EL (cell line): ENCODE measurements at places on chromosomes 5 and 9.
A peak's percentile ranks its signal among the peaks of the same experiment; 100 is the strongest.

DNA sequence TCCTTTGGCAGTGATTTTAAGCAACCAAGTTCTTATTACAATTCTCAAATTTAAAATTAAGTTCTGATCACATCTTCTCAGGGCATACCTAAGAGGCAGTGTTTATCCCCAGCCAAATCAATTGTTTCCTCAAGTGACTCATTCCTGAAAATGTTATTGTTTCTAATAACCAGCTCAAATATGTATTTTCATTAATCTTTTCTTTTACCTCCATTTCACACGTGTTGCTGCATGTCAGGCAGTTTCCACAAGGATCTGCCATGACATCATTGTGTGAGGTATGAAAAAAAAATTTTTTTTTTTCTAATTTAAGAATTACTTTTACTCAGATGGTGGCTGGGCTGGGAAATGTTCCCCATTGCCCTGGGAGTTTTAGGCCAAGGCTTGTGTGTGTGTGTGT is 113.0 kb upstream of the NTRK2 start:
- no peak for DNase-seq

DNA sequence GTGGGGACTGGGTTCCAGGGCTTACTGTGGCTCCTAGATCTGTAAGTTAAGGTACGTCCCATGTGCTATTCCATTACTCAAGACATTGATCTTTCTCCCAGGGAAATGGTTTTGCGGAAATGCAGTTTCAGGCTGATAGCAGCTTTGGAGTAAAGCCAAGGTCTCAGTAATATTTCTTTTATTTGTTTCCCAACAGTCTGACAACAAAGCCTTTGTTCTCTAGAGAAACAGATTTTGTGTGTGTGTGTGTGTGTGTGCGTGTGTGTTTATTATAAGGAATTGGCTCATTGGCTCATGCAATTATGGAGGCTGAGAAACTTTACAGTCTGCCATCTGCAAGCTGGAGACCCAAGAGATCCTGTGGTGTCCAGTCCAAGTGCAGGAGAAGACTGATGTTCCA is 12.1 kb upstream of the POC5 start:
- no peak for DNase-seq

- DNase-seq: peak; percentile 59
Measured at GRCh38 chr5:143302341-143303045, 101.0 kb downstream of the NR3C1 start.

DNA sequence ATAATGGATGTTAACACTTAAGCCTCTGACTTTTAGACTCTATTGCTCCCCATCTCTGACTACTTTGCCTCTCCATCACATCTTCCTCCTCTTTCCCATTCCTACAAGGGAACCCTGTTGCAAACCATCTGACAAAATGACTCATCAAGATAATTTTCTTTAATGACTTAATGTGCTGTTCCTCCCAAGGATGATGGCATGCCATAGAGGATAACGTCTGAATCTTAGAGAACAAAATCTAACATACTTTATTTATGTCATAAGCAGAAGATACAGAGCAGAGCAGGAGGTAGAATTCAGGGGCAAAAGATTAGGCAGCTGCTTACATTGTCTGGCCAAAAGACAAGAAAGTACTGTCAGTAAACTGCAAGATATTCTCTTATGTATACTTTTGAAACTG is 76.8 kb downstream of the FGF10 start:
- DNase-seq: no peak

GRCh38 chr9:90137801-90138200 is 504.8 kb downstream of the DIRAS2 start:
- DNase-seq: no peak

GRCh38 chr9:135228345-135228982 is 141.0 kb downstream of the OLFM1 start:
- no peak for DNase-seq

DNA sequence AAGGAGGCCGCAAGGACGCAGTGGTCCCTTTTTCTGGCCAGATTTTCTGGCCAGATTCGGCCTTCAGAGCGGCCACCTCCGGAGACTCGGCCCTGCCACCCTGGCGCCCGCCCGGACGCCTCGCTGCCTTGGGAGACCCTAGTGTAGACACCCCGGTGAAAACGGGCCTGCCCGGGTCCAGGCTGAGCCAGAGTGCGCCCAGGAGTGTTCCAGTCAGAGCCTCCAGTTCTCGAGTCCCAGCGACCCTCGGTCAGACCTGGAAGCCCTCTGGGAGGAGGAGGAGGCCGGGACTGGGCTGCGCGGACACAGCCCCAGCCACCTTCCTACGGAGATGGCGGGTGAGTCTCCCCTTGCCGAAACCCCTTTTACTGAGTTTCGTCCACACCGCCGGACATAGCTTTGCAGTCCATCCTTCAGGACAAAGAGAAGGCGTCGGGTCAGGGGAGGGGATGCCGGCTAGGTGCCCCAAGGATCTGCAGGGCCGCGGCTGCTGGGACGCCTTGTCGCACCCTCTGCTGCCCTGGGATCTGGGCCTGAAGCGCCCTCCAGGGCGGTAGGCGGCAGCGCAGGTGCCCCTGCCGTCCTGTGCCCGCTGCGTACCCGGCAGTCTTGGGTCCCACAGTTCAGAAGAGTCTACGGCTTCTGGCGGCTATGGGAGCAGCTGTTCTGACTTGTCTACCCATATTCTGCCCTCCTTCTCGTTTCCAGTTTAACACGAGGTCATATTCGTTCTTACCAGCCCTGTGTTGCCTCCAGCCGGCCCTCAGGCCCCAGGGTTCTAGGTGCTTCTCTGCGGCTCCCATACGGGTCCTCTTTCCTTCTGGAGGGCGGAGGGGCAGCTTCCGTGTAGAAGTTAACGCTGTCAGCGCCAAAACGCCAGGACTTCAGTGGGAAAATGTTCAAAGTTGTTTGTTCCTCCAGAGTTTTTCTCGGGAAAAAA is 1771.7 kb upstream of the CDH9 start:
- no peak for DNase-seq

DNA sequence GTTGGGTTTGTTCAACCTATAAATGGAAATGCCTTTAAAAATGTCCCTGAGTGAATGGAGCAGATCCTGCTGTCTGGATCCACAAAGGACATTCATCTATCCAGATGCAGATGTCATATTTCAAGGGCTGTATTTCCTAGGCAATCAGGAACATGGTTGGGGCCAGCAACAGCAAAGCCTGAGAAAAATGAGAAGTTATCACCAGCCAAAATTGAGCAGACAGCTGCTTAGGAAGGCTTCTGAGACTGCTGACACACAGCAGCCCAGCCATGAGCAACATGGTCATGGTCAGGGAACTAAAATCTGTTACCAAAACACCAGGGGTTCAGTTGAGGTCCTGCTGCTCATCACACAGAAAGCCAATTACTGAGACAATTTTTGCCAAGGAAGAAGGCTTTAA is 9.2 kb upstream of the IL7R start:
- DNase-seq: no peak

DNA sequence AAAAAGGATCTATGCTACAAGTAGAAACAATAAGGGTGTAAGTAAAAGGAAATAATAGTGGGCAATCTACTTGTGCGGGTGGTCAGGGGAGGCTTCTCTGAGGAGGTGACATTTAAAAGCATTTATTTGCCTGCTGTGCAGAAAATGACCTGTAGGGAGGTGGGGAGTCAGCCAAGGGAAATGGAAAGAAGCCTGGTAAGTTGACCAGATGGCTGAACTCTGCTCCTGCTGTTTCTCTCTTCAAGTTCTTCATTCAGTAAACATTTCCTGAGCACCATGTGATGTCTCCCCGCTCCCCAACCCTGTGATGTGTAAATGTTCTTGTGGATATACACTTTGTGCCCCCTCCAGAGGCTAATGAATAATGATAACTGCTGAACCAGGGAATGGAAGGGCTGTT is 9.9 kb upstream of the SPIN1 start:
- no peak for DNase-seq
